Body of pancreas (tissue), 4 donors: ENCODE measurements at places on chromosomes 6 and 20. TPM values are rescaled to one million over a fixed set of nuclear protein-coding genes. Genes with fewer than 3 reads are reported as not detected.

APCDD1L gene
- total RNA-seq = not detected

FNDC1 gene
- 0.52 TPM for total RNA-seq

EPHA7 gene
- 0.26 TPM for total RNA-seq

XKR7 gene
- total RNA-seq = 0.33 TPM

OR2H1 gene
- total RNA-seq = not detected

EPB41L1 gene
- total RNA-seq = 53.4 TPM

BPIFB2 gene
- not detected for total RNA-seq

SH3BGRL2 gene
- total RNA-seq = 26.4 TPM

PRICKLE4 gene
- total RNA-seq = 16.8 TPM

FRS3 gene
- total RNA-seq = 2.6 TPM

NR2E1 gene
- not detected for total RNA-seq

CUL9 gene
- 34.8 TPM for total RNA-seq

HLA-DRA gene
- total RNA-seq = 20.1 TPM

PHACTR1 gene
- 6.0 TPM for total RNA-seq

EPPIN gene
- not detected for total RNA-seq

OOEP gene
- not detected for total RNA-seq

KCNQ5 gene
- 1.6 TPM for total RNA-seq

MICB gene
- total RNA-seq = 0.78 TPM

CST4 gene
- not detected for total RNA-seq

GSS gene
- 24.6 TPM for total RNA-seq

VWA7 gene
- 4.2 TPM for total RNA-seq

NNAT gene
- total RNA-seq = 0.52 TPM

ZNF334 gene
- total RNA-seq = 13.8 TPM

TMEM200A gene
- total RNA-seq = 0.66 TPM

SAMD10 gene
- total RNA-seq = 7.6 TPM

BMP2 gene
- 14.8 TPM for total RNA-seq

OPN5 gene
- not detected for total RNA-seq

MYLIP gene
- total RNA-seq = 13.2 TPM

C6orf52 gene
- not detected for total RNA-seq

C2 gene
- 1.3 TPM for total RNA-seq

TCP11 gene
- not detected for total RNA-seq

CRISP2 gene
- not detected for total RNA-seq

CAGE1 gene
- total RNA-seq = 0.26 TPM
